Neural crest cell (in vitro differentiated cells): ENCODE measurements at places on chromosomes 1 and 21.

DNA sequence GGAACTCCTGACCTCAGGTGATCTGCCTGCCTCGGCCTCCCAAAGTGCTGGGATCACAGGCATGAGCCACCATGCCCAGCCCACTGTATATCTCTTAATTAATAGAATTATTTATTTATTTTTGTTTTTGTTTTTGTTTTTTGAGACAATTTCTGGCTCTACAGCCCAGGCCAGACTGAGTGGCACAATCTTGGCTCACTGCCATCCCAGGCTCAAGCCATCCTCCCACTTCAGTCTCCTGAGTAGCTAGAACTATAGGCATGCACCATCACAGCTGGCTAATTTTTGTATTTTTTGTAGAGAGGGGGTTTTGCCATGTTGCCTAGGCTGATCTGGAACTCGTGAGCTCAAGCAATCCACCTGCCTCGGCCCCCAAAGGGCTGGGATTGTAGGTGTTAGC is 15.7 kb upstream of the WDTC1 start:
- no peak for DNase-seq

- no peak for DNase-seq
These were observed 618 bp upstream of the SERTAD4 start for GRCh38 chr1:210231846-210232510.

GRCh38 chr1:63124666-63125191 is 197.6 kb upstream of the FOXD3 start:
- DNase-seq, result no peak

- no peak for DNase-seq
These were observed 273.0 kb upstream of the NFIA start for GRCh38 chr1:60809204-60809980.

DNA sequence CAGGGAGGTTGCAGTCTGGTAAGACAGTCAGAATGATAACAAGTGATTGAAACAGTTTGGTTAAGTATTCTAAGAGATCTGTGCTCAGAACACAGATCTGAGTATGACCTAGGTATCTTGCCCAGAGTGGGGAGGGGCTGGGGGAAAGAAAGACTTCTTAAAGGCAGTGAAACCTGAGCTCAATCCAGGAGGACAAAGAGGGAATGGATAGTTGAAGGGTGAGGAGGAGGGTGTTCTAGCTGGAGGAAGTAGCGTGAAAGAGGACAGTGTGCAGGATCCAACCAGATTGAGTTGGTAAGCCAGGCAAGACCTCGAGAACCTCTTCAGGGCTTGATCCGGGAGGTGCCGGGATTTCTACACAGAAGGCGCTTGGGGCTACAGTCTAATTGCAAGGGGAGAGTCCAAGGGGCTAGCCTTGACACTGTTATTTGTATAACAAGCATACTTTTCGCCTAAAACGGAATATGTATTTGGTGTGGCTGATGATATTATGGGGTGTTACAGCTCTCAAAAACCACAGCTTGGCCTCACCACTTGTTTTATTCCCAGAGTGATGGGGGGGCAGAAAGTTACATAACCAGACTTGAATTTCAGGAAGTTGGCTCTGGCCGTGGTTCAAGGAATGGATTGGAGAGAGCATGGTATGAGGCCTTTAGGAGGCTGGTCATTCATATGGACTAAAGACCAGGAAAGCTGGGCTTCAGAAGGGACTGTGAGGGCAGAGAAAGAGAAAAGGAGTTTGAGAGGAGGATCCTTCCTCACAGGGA is 19.1 kb downstream of the RCSD1 start:
- no peak for DNase-seq

GRCh38 chr1:225851805-225852204 is 30.4 kb downstream of the TMEM63A start:
- no peak for DNase-seq
